ENCODE measurements at places on chromosomes 5 and 9. TPM values are rescaled to one million over a fixed set of nuclear protein-coding genes. Genes with fewer than 3 reads are reported as not detected.

Gene SPINK7
- total RNA-seq, result not detected

Gene PRDM9
- not detected for total RNA-seq

Gene GFPT2
- total RNA-seq, result 20.1 TPM

Gene MRPL41
- 45.3 TPM for total RNA-seq

Gene ACOT12
- not detected for total RNA-seq

Gene FBP2
- not detected for total RNA-seq

Gene LMBRD2
- total RNA-seq, result 7.9 TPM

Gene CDH10
- total RNA-seq, result not detected

Gene CMBL
- 4.7 TPM for total RNA-seq

Gene CEP78
- 23.7 TPM for total RNA-seq

Gene PCDHGA6
- total RNA-seq, result 0.76 TPM

Gene SNX2
- 71.5 TPM for total RNA-seq

Gene CDX1
- total RNA-seq, result not detected

Gene INSL4
- total RNA-seq, result not detected

Gene DEPDC1B
- 17.3 TPM for total RNA-seq

Gene SLC6A18
- not detected for total RNA-seq

Gene TPRN
- total RNA-seq, result 5.5 TPM

Gene LHX2
- total RNA-seq, result not detected

Gene SLC36A3
- not detected for total RNA-seq

Gene C8G
- not detected for total RNA-seq

Gene PCDHB16
- under 0.01 TPM for total RNA-seq

Gene PDGFRB
- 0.97 TPM for total RNA-seq

Gene NCS1
- 28.1 TPM for total RNA-seq

Gene NACC2
- total RNA-seq, result 14.1 TPM

Gene ADAMTS12
- total RNA-seq, result 0.46 TPM

Gene INSYN2B
- total RNA-seq, result 5.5 TPM

Gene GNPDA1
- total RNA-seq, result 46.8 TPM

Gene C9
- not detected for total RNA-seq

Gene TMEM252
- not detected for total RNA-seq

Gene SPINK13
- not detected for total RNA-seq

Gene ANKRD34B
- not detected for total RNA-seq

Gene PCDHB14
- 0.61 TPM for total RNA-seq

Gene SHISAL2B
- total RNA-seq, result not detected

Gene IL4
- not detected for total RNA-seq

Gene TBCA
- total RNA-seq, result 115 TPM

Gene CDKN2A
- total RNA-seq, result 4.9 TPM

Gene NDST1
- total RNA-seq, result 23.1 TPM

Gene RELL2
- 3.9 TPM for total RNA-seq

Gene RUFY1
- total RNA-seq, result 47.4 TPM

Gene CCL19
- total RNA-seq, result not detected

Gene PTPRD
- total RNA-seq, result 4.9 TPM

Gene RNF183
- not detected for total RNA-seq

Gene PCDHB12
- total RNA-seq, result not detected

Gene PLK2
- total RNA-seq, result 852 TPM

Gene DAPK1
- total RNA-seq, result 44.4 TPM

Gene PIP5KL1
- 0.91 TPM for total RNA-seq

Gene HMMR
- total RNA-seq, result 46.7 TPM

Gene TMOD1
- 1.9 TPM for total RNA-seq

Gene ENTREP1
- 1.6 TPM for total RNA-seq

Gene SEMA5A
- total RNA-seq, result 0.32 TPM

Data from epithelial cell of umbilical artery (primary cell).